ENCODE measurements at places on chromosomes 7 and 10.

GRCh38 chr7:150413640-150414081 is 34.5 kb downstream of the ZNF775 start:
- no peak for DNase-seq

- no peak for DNase-seq
These were observed 9.4 kb upstream of the ETV1 start for GRCh38 chr7:13998866-13999265.

DNA sequence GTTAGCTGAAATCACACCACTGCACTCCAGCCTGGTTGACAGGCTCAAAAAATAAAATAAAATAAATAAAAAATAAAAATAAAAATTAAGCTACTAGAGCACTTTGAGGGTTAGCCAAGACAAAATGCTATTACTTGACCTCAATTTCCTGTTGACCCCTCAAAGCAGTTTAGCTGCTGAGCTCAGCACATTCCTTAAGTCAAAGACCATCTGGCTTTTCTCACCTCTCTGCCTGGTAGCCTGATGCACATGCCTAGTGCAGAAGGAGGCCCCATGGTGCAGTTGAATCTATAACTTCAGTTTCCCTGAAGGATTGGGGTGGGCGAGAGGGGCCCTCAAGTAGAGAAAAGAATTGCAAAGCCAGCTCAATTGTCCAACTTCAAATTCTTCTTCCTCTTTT is 211.1 kb upstream of the GALNT17 start:
- DNase-seq, result no peak

GRCh38 chr10:113557424-113557862 is 4.6 kb downstream of the HABP2 start:
- DNase-seq, result no peak

DNA sequence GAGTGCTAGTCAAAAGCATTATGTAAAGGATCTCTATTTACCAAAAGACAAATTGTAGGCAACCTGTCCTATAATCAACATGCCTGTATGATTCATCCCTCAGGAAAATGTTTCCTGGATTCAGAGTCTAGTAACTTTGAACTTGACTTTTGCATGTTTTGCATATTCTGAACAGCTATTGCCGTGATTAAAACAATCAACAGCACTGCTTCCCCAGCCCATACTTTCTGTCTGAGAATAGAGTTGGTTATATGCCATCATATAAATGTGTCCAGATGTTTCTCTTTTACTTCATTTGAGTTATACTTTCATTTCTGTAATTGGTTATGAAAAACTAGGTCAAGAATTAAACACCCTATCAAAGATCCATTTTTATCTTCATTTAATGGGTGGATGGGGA is 83.5 kb downstream of the ZMYND11 start:
- no peak for DNase-seq

DNA sequence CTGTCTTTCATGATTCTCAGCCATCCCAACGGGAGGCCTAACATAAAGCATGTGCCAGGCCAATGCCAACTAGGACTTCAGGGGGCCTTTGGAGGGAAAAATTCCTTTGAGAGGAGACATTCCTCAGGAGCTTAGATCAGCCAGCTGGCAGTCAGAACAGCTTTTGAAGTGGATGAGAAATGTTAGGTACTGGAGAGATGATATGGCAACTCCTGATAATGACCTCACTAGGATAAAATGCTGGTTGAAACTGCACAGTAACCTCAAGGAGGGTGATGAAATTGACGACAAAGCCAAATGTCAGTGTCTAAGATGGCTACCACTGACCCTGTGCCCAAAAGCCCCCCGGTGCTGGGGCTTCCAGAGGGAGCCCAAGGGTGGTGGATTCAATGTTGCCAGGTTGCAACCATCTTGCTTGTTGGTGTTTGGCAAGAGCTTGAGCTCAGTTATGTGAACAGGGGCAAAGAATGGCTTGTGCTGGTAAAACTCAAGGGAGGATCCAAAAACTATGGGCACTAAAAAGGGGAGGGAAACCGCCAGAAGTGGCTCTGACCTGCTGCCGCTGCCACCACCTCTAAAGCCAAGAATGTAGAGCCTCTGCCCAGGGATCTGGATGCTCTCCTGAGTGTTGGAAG is 121.2 kb downstream of the UBE2H start:
- DNase-seq, result no peak

- no peak for DNase-seq
These were observed 12.1 kb upstream of the NPY start for GRCh38 chr7:24271938-24272337.

GRCh38 chr7:92621561-92622023 is 31.4 kb upstream of the FAM133B start:
- DNase-seq, result no peak

- no peak for DNase-seq
These were observed 134.4 kb downstream of the SH3PXD2A start for GRCh38 chr10:103720964-103721335.

GRCh38 chr10:49162761-49163310 is 25.4 kb downstream of the TMEM273 start:
- no peak for DNase-seq

GRCh38 chr10:124722798-124723783 is 21.1 kb downstream of the FAM53B start:
- DNase-seq, result no peak

GRCh38 chr7:20314198-20314597 is 16.5 kb upstream of the ITGB8 start:
- no peak for DNase-seq

- DNase-seq, result no peak
These were observed 50.5 kb downstream of the EGFR start for GRCh38 chr7:55069271-55069792.

DNA sequence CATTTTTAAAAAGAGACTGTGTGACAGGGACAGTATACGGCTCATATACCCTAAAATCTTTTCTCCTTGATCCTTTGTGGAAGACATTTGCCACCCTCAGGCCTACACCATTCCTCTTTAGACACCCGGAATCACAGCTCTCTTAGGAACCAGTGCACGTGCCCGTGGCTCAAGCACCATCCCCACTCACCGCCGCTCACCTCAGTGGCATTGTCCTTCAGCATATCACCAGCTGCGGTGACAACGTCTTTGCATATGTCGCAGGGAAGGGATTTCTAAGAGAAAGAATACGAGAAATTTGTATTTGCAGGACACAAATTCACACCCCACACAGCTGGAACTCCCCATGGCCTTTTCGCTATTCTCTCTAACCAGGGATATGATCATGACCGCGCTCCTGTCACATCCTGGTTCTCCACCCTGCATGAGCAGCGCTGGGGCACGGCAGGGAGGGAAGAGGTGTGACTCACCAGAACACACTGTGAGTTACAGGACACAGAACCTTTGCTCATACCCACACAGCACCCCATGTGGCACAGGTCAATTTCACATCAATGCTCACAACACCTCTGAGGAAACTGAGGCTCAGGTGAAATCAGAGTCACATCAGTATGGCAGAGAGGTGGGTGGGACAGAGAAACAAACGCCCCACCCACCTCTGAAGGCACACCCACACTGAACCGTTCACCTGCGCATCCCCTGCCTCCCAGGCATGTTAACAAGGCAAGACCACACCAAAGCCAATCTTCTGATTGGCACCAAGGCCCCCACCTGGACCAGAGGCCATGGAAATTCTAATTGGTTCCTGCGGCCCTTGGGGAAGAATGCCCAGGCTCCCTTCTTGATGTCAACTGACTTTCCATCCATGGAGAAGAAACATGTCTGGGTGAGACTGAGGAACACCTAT is 19.2 kb downstream of the PSAP start:
- DNase-seq, result no peak

DNA sequence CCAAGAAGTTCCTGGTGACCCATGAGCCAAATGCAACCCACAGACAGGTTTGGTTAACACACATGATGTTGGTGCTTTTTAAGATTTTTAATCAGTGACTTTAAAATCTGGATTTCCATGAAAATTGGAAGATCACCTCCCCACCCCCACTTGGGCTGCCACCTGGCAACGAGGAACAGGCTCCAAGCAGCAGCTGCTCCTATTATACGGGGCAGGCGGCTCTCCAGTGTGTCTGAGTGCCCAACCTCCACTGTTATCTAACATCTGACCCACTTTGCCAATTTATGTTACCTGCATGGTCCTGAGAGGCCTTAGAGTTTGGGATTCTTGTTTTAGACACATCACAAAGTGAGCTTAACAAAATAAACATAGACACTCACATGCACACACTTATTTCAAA is 56.4 kb downstream of the SGMS1 start:
- no peak for DNase-seq

- DNase-seq, result no peak
These were observed 83.6 kb downstream of the AOAH start for GRCh38 chr7:36640682-36641081.

GRCh38 chr7:828793-829561 is 3.3 kb upstream of the SUN1 start:
- DNase-seq, result no peak

DNA sequence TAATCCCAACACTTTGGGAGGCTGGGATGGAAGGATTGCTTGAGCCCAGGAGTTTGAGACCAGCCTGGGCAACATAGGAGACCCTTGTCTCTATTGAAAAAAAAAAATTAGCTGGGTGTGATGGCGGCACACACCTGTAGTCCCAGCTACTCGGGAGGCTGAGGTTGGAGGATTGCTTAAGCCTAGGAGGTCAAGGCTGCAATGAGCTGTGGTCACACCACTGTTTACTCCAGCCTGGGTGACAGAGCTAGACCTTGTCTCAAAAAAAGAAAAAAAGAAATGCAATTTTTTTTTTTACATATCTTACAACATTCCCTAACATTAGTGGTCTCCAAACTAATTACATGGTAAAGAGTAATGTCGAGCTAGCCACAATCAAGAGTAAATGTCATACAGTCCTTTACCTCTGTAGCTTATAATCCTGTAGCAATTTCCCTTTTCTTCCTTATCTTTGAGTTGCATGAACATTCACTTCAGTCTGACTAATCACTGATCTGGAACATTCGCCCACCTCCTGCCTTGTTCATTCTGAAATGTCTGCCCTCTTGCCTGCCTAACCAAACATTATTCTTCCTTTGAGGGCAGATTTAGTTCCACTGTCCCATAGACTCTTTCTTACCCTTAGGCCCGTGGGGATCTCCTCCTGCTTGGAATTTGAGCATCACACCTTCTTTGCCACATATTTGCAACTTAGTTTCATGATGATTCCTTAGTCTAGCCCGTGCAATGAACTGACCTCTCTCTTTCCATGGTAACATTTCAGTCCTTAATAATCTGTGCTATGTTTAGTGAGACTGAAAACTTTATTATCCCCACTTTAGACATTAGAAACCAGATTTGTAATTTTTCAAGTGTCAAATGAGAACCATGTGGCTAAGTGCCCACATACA is 4.8 kb upstream of the VCL start:
- no peak for DNase-seq

DNA sequence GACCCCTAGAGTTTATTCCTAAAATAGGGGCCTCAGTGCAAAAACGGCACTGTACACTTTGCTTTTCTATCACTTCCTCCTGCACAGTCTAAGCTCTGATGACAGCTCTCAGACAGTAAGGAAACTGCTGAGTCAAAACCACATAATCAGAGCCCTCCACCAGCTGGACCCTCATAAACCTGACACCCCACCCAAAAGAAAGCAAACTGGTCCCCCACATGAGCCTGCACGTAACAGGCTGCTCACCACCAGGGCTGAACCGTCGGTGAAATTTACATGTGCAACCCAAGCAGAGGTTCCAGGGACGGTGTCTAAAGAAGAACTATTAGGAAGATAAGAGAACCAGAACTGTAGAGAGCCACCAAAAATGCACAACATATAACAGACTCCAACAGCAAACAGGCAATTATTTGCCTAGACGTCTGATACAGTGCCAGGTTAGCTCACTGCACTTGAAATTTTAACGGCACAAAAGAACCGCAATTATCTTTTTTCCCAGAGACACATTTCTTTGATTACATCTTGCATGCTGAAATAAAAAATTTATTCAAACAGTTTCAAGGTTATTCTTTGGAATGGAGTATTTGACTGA is 19.6 kb downstream of the SGMS1 start:
- no peak for DNase-seq

- DNase-seq, result no peak
These were observed 27.8 kb upstream of the CDHR3 start for GRCh38 chr7:105935250-105935649.

DNA sequence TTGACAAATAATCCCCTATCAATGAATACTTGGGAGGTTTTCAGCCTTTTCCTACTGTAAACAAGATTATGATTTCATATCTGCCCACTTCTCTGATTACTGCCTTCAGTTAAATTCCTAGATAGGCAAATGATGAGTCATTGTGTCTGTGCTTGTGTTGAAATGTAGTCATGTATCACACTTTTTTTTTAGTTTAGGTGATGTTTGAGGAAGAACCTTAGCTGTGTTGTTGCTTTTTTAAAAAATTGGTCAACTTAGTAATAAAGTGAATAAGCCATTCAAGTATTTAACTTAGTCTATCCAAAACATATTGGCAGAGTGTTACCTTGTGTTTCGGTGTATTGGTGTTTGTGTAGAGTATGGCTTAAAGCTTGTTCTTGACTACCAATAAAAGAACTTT is 60.0 kb downstream of the WAC start:
- DNase-seq, result no peak

DNA sequence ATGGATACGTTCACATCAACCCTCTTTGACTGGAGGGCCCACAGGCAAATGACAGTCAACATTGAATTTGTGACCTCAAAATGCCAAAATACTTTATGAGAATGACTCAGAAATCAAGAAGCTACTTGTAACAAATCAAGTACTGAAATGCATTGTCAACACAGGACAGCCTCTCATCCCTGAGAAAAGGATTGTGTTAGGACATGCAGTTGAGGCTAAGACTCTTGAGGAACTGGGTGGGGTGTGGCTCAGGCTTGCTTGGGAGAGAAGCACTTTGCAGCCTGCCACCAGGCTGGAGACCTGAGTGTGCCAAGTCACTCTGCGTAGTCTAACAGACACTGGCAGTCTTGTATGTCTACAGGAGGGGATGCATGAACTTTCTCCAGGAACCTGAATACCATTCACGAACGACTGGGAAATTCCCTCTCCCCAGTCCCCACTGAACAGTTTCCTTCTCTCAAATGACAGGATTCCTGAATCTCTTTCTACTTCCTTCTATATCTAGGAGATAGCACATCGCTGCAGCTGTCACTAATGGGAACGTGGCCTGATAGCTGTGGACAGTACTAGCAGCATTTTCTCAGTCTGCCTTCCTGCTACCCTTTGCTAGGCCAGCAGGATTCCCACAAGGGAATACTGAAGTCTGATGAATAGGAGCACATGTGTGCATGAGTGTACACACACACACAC is 3.3 kb upstream of the SMO start:
- DNase-seq, result no peak

DNA sequence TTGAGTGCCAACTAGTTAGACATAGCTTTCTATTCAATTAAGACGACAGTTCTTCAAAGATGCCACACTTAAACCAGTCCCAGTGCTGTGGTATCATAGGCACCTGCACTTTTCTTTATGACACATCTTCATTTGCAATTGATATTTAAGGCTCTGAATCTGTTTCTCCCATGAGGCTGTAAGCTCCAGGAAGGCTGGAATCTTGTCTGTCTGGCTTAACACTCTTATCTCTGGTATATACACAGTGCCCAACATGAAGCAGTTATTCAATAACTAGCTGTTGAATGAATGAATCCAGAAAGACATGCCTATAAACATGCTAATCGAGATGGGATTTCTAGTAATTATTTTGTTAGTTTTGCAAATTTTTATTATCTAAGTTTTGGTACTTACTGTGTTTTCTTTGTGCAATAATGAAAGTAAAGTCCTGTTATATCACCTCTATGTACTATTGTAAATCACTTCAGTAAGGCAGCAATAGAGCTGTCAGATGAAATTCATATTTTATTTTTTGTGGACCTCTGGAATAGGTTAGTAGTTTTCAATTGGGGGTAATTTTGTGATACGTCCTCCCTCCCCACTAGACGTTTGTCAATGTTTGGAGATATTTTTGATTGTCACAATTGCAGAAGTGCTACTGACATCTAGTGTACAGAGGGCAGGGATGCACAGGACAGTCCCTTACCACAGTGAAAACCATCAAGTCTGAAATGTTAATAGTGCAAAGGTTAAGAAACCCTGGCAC is 51.3 kb upstream of the STEAP4 start:
- DNase-seq, result no peak
